ENCODE measurements at places on chromosomes 2 and 18.

DNA sequence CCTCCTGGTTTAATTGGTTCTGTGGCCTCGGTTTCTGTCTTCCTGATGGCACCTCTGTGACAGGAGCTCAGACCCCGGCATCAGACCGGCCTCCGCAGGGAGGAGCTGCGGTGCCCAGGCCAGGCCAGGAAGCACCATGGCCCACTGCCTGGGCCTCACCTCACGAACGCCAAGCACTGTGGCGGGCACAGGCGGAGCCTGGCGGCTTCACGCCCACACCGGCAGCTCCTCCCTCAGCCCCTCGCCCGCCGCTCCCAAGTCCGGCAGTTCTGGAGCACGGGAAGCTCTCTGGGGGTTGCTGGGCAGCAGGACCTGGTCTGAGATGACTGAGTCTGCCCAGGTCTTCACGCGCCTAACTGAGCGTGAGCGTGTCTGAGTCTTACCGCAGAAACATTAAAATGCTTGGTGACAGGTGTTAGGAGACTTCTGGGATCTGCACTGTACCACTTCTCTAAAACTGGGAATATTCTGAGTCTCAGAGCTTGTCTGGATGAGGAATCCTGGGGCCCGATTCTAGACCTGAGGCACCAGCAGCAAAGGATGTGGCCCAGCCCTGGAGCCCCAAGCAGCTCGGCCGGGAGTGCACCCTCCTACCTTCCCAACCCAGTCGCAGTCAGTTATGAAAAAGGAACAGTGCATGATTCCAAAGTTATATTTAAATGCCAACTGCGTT is 21.9 kb downstream of the RTP5 start:
- DNase-seq = no peak

GRCh38 chr2:218471982-218472381 is 53.1 kb downstream of the VIL1 start:
- peak; percentile 87 for DNase-seq

- peak; percentile 98 for DNase-seq
Observed at GRCh38 chr2:96146153-96146880, 1.1 kb upstream of the DUSP2 start.

GRCh38 chr2:178449700-178450523 is 1.1 kb downstream of the PRKRA start:
- DNase-seq = peak; percentile 7

DNA sequence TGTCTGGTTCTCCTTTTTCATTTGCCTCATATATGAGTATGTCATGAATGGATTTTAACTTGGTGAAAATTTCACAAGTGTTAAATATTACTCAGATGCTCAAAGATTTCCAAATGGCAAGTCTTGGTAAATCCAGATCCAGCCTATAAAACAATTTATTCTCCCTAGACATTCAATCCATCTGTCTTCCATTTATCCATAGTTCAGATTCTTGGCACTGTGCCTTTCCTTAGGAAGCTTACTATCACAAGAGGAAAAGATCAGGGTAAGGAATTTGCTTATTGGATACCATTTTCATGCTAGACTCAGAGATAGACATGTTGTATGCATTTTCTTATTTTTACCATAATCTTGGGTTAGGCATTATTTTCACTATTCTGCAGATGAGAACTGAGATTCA is 72.5 kb upstream of the LRRTM1 start:
- no peak for DNase-seq

DNA sequence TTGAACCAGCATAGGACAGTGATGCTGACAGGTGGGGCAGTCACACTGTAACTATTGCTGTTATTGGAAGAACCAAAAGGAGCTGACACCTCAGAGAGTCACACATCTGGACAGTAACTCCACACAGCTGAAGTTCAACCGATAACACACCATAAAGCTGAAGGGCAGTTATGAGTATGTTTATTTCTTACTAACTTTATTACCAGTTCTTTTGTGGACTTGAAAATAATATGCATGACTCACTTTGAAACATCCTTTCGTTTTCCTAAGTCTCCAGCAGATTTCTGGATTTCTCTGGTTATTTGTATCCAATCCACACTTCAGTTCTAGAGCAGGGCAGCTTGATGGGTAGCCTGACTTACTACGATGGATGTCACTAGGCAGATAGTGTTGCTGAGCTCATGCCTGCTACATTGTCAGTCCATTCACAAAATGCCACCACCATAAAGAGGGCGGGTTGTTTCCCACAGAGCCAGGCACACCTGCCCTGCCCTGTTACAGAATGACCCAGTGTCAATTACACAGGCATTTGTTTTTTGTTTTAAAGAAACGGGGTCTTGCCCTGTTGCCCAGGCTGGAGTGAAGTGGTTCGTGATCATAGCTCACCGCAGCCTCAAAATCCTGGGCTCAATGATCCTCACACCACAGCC is 8.4 kb upstream of the AGBL5 start:
- DNase-seq = no peak

DNA sequence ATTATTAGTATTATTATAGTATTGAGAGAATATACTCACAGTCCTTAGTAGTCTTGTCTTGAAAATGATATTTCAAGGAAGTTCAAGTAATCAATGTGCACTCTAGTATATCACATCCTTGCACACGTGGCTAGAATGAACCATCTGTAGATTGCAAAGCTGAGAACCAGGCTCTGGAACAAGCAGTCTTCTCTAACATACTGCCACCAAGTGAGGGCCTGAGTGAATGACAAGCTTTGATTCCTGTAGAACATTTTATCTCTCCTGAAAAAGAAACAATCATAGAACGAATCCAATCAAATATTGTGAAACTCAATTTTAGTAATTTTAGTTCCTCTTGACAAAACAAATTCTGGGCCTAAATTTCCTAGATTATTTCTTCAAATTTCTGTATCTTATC is 55.3 kb upstream of the SULT1C3 start:
- DNase-seq = peak; percentile 15

DNA sequence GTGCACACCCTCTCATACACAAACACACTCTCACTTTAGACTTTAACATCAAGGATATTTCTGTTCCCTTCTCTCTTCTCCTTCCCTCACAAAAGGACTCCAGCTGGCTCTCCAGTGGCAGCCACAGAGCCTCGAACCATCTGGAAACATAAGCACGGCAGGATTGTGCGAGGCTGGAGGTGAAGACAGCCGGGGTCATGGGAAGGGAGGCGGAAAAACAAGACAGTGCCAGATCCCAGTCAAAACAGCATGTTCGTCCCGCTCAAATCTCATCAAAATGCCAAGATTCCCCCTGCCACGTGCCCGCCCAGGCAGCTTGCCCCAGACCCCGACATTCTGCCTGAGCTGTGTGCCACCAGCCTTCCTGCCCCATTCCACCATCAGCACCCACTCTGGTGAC is 180.3 kb downstream of the ZBTB7C start:
- DNase-seq = no peak

DNA sequence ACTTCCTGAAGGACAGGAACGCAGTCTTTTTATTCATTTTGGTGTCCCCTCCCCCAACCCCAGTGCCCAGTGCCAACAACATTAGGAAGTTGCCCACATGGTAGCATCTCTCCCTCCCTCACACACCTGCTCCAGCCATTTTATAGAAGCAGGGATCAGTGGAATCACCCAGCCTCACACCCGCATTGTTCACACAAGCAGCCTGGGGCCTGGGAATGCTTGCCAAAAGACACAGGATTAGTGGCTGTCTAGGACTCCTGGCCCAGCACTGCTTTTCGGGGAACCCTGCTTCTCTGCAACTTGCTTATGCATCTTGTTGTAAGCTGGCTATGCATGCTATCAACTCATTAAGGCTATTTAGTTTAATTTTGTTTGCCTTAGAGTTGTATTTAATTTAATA is 17.9 kb downstream of the TMEM37 start:
- no peak for DNase-seq

DNA sequence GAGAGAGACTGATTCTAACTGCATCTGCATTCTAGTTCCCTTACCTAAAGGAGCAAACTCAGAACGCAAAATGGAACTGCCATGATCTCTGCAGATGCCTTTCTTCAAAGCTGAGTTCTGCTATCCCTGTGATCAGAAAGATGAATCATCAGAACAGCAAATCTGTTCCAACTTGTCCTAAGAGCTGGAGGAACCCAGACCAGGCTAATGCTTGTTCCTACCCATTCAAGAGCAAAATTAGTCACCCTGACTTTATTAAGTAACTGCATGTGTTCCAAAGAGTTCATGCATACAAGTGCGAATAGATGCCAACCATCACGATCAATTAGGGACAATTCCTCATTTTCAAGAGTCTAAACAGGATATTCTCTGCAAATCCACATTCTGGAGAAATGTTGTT is 46.5 kb downstream of the MBP start:
- peak; percentile 79 for DNase-seq

- DNase-seq = no peak
Observed at GRCh38 chr2:136189221-136189782, 71.4 kb upstream of the CXCR4 start.

- peak; percentile 23 for DNase-seq
Observed at GRCh38 chr2:99861376-99861760, 281.0 kb downstream of the AFF3 start.

- DNase-seq = no peak
Observed at GRCh38 chr2:127615511-127616166, 30.3 kb upstream of the GPR17 start.

- no peak for DNase-seq
Observed at GRCh38 chr18:41870817-41871216, 84.2 kb upstream of the PIK3C3 start.

- peak; percentile 41 for DNase-seq
Observed at GRCh38 chr2:128024816-128025215, 3.0 kb downstream of the SAP130 start.

DNA sequence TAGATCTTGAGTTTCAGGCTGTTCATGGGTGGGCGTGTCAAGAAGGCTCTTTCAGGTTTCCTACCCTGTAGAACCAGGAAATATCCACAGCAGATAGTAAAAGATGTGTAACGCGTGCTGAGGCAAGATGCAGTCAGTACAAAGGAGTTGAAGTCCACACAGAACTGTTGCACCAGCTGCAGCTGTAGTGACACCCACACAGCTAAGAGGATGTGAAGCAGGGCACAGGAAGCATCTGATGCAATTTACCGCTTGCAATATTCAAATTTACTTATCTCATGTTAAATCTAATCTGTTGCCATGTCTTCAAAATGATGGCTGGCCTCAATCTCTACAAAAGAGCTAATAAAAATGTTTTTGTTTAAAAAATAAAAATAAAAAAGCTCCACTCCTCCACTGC is 132.8 kb downstream of the ARHGAP15 start:
- peak; percentile 86 for DNase-seq

DNA sequence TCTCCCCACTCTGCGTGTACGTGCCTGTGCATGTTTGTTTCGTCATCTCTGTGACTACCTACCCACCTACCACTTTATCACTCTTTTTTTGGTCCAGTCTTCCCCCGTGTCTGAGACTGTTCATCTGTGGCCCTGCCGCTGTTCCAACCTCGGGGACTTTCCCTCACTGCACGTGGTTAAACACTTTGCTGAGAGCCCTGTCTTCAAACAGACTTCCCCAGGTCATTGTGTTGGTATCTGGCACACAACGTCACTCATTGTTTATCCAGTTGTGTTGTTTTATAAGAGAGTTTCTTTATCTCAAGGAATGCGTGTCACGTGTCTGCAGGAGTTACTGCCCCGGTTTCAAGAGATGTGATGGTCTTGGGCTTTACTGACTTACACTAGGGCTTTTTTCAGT is 262.0 kb upstream of the RASGRP3 start:
- DNase-seq = no peak

- peak; percentile 11 for DNase-seq
Observed at GRCh38 chr18:61597316-61597715, 264.1 kb downstream of the CDH20 start.

GRCh38 chr2:3981446-3981987 is 278.1 kb downstream of the DCDC2C start:
- DNase-seq = no peak

DNA sequence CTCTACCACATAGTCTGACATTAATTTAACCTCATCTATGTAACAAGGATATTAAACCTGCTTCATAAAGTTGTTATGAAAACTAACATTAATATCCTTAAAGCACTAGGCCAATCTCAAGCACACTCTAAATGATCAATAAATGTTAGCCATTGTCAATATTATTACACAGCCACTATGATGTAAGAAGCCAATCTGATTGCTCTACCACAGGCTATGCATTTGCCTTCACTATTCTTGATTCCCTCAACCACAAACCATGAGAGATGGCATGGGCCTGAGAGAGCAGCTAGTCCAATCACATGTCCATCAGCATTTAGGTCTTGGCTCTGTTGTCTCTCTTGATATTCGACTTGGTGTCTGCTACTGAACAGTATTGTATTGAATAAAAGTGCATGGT is 4.2 kb downstream of the SLC25A12 start:
- DNase-seq = no peak

DNA sequence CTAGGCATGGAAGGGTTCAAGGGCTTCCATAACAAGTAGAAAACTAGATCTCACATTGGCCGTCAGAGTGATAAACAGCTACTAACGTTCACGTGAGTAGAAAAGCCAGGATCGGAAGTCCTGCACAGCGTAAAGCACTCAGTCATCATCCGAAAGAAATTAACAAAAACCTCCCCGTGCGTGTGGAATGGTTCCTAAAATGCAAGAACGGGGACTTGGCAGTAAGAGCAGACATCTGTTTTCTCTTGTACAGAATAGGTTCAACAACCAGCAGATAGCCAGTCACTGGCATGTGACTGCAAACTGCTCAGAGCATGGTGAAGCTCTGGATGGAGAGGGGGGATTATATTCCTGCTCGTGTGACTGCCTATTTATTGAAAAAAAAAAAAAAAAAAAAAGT is 106.9 kb upstream of the ITGB6 start:
- no peak for DNase-seq

DNA sequence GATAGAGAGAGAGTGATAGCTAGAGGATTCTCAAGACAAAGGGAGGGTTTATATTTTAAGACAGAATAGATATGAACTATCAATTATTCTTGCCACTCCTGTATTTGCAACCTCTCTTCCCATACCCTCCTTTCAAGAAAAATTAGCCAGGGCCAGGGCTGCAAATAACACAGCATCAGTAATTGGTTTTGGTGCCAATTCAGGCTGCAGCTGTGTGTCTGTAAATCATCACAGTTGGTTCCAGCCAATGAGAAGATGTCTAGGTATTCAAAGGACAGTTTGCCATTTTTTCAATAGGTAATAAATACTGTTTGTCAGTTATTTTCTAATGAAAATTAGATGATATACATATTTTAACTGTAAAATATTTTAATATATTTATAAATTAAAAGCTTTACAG is 73.5 kb downstream of the WDPCP start:
- no peak for DNase-seq

GRCh38 chr2:165239230-165239629 is at the start of gene SCN2A:
Gene SCN2A (plus strand): TSS chr2:165239414. CDS start chr2:165295824, 56,410 bp downstream.
- peak; percentile 49 for DNase-seq

DNA sequence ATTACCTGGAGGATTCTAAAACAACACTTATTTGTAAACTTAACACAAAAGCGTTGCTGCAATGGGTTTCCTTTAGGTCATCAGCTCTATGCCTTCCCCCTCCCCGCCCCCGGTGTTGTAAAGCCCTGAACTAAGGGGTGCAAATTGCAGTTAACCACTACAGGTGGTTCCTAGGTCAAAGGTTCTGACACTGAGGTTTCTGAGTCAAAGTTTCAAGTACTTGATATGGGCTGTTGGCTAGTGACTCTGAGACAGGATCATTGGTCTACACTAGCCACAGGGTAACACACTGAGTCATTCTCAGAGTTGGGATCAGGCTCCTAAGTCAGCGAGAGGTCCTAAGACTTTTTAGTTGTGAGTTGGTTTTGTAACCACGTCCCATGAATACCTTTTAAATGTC is 15.4 kb downstream of the IL1B start:
- DNase-seq = no peak

GRCh38 chr2:222909286-222909685 is 48.5 kb downstream of the ACSL3 start:
- DNase-seq = no peak

Data from suppressor macrophage treated with lipopolysaccharide for 4 hours (primary cell).